ENCODE measurements at places on chromosomes 2 and 18.

- no peak for DNase-seq
Measured at GRCh38 chr2:77161009-77161408, 361.2 kb downstream of the LRRTM4 start.

DNA sequence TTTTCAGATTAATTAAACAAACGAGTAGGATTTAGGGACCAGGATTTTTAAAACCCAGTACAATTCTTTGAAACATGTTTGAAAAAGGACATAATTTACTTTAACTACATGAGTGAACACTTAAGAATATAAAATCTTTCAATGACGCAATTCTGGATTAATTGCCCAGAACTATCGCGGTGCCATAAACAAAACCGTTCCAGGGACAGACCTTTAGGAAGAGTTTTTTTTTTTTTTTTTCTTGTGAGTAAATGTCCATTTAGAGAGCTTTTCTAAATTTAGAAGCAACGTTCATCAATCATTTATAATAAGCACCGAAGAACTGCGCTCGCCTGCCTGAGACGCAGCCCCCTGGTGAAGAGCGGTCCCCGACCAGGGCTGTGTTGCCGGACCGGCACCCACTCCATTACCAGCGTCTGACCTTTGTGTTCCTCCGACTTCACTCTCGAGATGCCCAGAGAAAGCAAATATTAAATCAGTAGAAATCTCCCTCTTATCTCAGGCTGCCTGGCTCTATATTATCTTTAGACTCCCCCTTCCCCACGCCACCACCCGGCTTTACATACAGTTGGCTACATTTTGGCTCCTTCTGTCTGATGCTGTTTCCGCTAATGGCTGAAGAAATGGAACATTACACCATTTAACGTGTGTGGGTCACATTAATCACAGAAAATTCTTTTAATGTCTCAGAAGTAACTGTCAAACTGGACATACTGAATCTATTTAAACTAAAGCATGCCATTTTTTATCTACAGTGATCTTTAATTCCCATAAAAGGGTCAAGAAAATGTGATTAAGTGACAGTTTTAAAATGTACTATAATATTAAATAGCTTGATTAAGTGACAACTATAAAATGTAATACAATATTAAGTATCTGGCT lies 364.0 kb upstream of the MEIS1 start:
- DNase-seq: no peak

DNA sequence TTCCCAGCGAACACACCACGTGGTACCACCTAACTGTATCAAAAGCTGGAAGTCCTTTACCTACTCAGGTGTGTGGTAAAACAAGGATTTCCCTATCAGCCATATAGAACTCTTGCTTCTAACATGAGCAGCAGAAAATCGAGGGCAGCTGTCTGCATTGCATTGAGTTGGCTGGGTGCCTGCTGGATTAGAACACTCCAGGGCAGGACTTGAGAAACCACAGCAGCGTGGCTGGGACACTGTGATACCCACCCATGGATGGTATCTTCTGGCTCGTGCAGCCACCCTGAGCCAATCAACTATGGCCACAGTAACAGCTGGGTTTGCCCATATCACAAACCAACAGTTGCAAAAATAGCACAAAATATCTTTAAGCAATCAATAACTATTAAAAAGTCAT lies 188.3 kb downstream of the FBXO15 start:
- no peak for DNase-seq

- DNase-seq: no peak
Measured at GRCh38 chr2:67272195-67272594, 124.9 kb upstream of the ETAA1 start.

- DNase-seq: no peak
Measured at GRCh38 chr18:53261241-53261640, 921.2 kb downstream of the DCC start.

- no peak for DNase-seq
Measured at GRCh38 chr2:237833546-237833945, 25.9 kb upstream of the RAMP1 start.

DNA sequence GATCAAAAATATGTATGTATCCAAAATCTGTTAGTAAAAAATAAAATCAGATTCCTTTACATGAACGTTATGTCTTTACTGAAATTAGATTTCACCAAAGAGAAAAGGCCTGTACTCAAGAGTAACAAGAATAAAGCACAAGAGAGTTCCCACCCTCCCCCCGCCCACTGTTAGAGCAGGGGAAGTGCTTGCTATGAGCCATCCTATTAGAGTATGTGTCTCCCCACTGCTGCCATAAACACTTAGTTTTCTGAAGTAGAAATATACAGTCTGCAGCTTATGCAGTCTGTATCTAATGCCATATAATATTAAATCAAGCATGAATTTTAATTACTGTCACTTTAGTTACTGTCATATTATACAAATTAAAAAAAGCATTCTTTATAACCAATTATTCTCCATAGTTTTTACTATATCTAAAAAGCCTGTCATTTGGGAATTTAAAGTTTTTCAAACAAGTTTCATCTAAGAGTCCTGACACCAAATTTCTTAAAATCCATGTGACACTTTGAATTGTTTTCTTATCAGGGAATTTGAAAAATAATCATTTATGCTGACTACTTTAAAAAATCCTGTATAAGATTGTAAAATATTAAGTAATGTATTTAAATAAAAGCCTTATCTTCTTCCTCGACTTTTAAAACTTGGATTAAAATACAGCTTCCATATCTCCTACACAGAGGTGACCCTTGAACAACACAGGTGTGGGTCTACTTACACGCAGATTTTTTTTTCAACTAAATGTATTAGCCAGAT lies 51.8 kb upstream of the GPR75 start:
- DNase-seq: no peak

- DNase-seq: no peak
Measured at GRCh38 chr18:39909706-39910105, 2045.3 kb upstream of the PIK3C3 start.

GRCh38 chr2:238939074-238939473 lies 91.2 kb downstream of the TWIST2 start:
- no peak for DNase-seq

DNA sequence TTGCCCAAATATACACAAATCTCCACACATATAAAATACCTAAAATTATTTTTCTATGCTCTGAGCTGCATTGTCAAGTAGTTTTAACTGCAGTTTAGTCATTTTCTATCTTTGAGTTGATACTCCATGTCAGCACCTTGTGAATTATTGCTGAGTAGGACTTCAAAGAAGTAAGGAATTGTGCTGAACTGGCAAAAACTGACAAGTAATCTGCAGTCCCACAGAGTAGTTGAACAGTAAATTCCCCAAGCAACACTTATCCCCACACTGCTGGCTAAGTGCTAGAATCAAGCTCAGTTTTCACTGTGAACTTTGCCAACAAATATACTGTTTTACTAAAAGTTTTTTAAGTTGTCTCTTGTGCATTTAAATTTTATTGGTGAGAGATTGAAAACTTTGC lies 141.8 kb upstream of the ST6GAL2 start:
- DNase-seq: no peak

DNA sequence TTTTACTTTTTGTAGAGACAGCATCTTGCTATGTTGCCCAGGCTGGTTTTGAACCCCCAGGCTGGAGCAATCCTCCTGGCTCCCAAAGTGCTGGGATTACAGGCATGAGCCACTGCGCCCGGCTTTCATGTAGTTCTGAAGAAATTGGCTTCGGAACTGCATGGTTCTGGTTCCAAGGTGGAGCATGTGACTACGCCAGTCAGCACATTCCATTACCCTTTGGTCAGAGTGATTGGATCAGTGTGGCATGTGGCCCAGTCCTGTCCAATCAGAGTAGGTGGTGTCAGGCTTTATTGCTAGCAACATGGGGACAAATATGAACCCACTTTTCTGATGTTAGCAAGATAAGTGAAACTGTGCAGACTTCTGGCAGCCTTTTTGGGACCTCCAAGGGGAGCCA lies 16.3 kb upstream of the ATOH8 start:
- no peak for DNase-seq

- no peak for DNase-seq
Measured at GRCh38 chr2:45771261-45771660, 119.8 kb downstream of the PRKCE start.

Measured in NCI-H187 (cell line).